Brain microvascular endothelial cell (primary cell): ENCODE measurements at places on chromosomes 3 and 15.

DNA sequence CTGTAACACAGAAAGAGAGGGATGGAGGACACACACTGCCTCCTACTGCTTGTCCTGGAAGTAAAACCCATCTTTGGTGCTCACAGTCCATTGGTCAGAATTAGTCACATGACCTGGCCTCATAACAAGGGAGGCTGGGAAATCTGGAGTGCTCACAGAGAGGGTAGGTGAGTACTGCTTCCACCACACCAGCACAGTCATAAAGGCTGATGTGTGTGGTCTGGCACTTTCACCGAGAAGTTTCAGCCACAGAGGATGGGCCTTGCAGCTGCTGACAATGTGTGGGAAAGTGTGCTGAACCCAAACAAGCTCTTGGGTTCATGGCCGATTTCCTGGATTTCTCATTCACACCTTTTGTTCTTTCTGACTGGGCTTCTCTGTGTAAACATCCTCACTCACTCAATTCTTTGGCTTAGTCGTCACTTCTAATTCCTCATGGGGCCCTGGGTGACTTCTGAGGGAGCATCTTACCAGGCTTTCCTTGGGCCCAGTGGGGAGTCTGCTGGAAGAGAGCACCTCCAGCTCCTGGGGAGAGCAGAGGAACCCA, 100.7 kb downstream of the ASB7 start:
- peak; percentile 90 for DNase-seq

DNA sequence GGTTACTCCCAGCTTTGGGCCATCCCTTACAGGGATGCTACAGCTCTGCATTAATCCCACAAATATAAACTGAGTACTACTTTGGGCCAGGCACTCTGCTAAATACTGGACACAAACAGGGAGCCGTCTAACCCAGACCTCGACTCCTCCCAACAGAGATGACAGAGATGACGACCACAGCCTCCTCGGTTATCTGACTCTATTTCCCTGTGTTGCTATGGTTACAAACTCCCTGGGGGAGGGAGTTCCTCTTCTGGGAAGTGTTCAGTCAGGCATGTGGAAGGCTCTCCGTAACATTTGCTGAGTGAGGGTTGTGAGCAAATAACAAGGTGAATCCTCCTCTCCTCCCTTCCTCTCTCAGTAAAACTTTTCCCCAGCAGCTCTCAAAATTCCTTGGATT, 6.7 kb upstream of the CMTM7 start:
- DNase-seq: peak; percentile 73

GRCh38 chr3:35746492-35746891, 107.2 kb downstream of the ARPP21 start:
- no peak for DNase-seq

GRCh38 chr15:90857337-90857736, 11.1 kb upstream of the FURIN start:
- DNase-seq: no peak

GRCh38 chr3:145798696-145799537, 362.1 kb downstream of the PLOD2 start:
- no peak for DNase-seq
